ENCODE measurements at places on chromosomes 12 and 14.

- DNase-seq: no peak
Measured at GRCh38 chr12:50066402-50066801, 9.0 kb downstream of the ASIC1 start.

GRCh38 chr12:96883571-96883970 is 23.5 kb upstream of the NEDD1 start:
- no peak for DNase-seq

DNA sequence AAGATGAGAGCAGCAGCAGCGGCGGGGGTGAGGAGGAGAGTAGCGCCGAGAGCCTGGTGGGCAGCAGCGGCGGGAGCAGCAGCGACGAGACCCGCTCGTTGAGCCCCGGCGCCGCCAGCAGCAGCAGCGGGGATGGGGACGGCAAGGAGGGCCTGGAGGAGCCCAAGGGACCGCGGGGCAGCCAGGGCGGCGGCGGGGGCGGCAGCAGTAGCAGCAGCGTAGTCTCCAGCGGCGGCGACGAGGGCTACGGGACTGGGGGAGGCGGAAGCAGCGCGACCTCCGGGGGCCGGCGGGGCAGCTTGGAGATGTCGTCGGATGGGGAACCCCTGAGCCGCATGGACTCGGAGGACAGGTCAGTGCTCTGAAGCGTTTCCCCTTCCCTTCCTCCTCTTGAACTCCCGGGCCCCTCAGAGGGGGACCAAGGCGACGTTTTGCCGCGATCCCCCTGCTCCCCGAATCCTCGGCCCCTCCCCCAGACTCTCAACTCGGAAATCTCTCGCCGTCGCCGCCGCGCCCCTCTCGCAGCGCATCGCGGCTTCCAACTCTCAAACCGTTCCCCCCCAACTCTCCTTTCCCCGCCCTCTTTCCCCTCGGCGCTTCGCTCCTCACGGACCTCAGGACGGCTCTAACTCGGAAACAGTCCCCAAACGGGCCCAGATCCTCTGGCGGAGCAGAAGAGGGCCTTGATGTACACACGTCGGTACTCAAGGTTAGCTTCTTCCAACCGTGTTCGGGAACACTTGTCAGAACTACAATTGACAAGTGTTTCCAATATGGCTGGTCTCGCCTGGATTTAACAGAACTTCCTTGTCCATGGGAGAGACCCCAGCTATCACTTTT is 947 bp downstream of the AEBP2 start:
- DNase-seq: peak; percentile 59

GRCh38 chr12:111068290-111068689 is 147.9 kb upstream of the MYL2 start:
- peak; percentile 16 for DNase-seq

GRCh38 chr14:34750670-34751069 is 36.3 kb upstream of the CFL2 start:
- DNase-seq: no peak
